Esophagus squamous epithelium (tissue), 5 donors: ENCODE measurements at places on chromosomes 3 and 15.
A peak's percentile ranks its signal among the peaks of the same experiment; 100 is the strongest.

GRCh38 chr3:117916839-117917238 lies 1117.8 kb downstream of the IGSF11 start:
- no peak for DNase-seq
- H3K4me1 ChIP-seq: no peaks in the 10 kb centered on the region
- H3K4me3 ChIP-seq: no peak overlapping the region
- H3K27me3 ChIP-seq: no peaks in the 10 kb centered on the region

DNA sequence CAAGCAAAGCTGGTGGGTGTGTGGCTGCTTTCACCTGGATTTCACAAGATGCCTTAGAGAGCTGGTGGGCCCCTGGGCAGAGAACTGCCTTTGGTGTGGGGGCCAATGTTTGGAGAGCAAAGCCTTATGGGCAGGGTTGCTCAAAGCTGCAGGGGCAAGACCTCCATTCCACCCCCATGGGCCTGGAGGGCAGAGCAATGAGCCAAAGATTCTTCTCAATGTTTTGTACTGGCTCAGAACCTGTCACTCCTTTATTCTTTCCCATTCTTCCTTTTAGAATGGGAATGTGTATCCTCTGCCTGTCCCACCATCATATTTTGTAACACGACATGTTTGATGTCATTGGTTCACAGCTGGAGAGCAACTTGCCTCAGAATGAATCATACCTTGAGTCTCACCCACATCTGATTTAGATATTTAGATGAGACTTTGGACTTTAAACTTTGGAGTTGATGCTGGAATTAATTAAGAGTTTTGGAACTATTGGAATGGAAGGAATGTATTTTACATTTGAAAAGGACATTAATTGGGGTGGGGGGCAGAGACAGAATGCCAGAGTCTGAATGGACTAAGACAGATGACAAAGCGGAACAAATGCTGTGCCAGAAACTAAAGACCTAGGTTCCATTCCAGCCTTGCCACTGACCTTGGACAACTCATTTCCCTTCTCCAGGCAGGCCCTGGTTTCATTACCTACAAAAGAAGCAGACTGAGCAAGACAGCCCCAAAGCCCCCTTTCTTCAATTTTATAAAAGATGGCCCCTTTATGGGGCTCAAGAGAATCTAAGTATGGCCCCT lies 72.9 kb downstream of the DAPK2 start:
- no peak overlapping the region for H3K27ac ChIP-seq
- no peak for DNase-seq
- no peaks in the 10 kb centered on the region for H3K36me3 ChIP-seq
- H3K27me3 ChIP-seq: no peaks in the 10 kb centered on the region

GRCh38 chr3:67000009-67000408 lies 1.9 kb downstream of the KBTBD8 start:
- H3K36me3 ChIP-seq: peaks cover 12% of the 10 kb centered on the region
- no peaks in the 10 kb centered on the region for H3K27me3 ChIP-seq
- peaks cover 26% of the 10 kb centered on the region for H3K4me1 ChIP-seq
- no peak overlapping the region for H3K4me3 ChIP-seq
- no peak for DNase-seq

GRCh38 chr3:123335007-123335670 lies 113.8 kb downstream of the ADCY5 start:
- H3K4me3 ChIP-seq: no peak overlapping the region
- peaks cover 4% of the 10 kb centered on the region for H3K4me1 ChIP-seq
- H3K36me3 ChIP-seq: no peaks in the 10 kb centered on the region
- no peak for DNase-seq
- no peaks in the 10 kb centered on the region for H3K27me3 ChIP-seq

GRCh38 chr15:89998141-89998661 lies 2.9 kb upstream of the ZNF710 start:
- DNase-seq: no peak
- no peak overlapping the region for H3K4me3 ChIP-seq
- no peaks in the 10 kb centered on the region for H3K27me3 ChIP-seq
- peak overlapping the region; percentile 95 for H3K27ac ChIP-seq
- peaks cover 23% of the 10 kb centered on the region for H3K4me1 ChIP-seq
